ENCODE measurements at places on chromosomes 12 and 14.

DNA sequence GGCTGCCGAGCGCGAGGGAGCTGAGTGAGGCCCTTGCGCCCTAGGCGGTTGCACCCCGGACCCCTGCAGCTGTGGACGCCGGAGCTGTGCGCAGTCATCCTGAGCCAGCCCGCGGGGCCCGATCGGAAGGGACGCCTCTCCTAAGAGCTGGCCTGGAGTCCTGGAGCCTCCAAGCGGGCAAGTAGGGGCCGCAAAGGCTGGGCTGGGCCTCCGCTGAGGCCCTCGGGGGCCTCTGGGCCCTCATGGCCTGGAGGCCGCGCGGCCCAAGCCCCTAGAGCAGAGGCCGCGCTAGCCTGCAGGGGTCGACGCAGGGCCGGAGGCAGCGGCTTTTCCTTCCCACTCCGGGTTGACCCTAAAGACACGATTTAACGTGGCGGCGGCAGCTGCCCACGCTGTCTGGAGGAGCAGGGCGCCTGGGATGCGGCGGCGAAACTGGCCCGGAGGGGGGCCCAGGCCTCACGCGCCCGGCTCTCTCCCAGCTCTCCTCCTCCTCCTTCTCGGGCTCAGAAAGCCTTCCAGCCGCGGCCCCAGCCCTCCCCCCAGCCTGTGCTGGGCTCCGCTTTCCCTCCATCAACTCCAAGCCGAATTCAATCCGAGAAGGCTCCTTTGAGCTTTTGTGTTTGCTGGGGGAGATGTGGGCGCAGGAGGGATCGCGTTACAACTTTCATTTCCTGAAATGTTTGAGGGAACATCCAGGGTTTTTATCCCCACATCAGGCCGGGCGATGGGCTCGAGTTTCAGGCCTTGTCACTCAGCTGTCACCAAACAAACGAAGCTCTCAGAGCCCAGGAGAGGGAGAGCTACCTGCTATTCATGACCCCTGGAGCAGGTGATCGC is 11.6 kb downstream of the SIX1 start:
- peak; percentile 55 for DNase-seq

DNA sequence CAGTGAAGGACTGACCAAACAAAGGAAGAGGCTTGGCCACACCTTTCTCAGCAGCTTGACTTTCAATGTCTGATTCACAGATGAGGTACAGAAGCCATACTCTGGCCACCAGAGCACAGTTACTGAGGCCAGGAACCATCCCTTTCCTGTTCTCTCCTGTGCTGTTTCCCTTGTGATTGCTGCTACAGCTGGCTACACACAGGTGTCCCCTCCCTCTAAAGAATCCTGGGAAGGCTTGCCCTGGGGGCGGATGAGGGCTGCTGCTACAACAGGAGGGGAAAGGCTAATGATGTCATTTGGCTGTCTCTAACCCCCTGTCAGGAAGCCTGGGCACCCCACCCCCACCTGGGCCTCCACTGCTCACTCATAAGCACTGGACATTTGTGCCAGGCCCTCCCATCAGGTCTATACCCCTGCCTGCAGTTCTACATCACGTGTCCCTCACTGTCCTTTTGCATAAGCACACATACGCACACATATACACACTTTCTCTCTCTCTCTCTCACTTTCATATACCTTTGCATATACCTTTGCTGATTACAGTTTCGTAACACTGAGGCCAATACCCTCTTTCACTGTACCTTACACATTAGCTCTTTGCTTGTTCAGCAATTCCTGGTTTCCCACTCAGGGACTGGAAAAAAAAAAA is 41.4 kb downstream of the PRPF40B start:
- DNase-seq = no peak

- DNase-seq = no peak
Measured at GRCh38 chr14:77100961-77101360, 2.9 kb downstream of the CIPC start.

GRCh38 chr14:85415015-85415712 is 114.8 kb upstream of the FLRT2 start:
- DNase-seq = peak; percentile 92

DNA sequence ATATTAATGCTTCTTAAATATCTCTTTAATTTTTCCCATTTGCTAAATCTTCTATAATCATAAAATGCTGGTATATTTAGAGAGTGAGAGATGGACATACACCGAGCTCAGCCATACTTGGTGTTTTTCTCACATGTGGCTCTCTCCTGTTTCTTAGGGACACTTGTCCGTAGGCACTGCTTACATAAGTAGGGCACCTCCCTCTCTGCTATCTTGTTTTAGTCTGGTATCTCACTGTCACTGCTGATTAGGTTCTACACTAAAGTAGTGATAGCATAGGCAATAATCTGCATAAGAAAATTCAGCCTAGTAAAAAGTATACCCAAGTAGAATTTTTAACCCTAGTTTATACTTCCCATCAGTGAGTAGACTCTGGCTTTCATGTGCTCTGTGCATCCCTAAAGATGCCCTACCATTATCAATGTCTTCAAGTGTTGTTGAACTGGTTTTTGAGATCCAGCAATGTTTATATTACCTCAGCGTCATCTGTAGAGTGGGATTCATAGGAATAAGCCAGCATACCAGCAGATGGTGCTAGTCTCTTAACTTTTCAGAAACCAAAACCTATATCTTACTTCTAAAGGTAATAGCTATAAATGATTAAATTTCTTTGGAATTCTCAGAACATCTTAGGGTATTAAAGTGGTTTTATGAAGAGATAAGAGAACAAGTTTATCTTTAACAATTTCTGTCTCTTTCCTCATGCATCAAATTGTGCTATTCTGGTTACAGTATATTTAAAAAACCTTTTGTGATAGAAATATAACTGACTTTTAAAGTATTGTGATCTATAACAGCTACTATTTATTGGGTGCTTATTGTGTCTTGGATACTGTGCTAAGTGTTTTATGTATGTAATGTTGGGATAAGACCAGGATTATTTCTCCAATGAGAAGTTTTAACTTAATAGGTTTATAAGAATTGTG is 32.9 kb downstream of the ARID2 start:
- peak; percentile 50 for DNase-seq
